ENCODE measurements at places on chromosomes 4 and X.

DNA sequence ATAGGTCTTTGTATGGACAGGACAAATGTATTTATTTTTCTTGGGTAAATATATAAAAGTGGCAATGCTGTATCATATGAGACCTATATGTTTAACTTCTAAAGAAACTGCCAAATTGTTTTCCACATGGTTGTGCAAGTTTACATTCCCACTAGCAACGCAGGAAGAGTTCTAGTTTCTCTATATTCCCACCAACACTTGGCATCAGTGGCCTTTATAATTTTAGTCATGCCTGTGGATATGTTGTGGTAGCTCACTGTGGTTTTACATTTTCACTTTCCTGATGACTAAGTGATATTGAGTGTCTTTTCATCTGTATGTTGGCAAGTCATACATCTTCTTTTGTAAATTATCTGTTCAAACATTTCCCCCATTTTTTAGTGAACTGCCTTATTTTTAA, 126.0 kb downstream of the EMCN start:
- DNase-seq: no peak

DNA sequence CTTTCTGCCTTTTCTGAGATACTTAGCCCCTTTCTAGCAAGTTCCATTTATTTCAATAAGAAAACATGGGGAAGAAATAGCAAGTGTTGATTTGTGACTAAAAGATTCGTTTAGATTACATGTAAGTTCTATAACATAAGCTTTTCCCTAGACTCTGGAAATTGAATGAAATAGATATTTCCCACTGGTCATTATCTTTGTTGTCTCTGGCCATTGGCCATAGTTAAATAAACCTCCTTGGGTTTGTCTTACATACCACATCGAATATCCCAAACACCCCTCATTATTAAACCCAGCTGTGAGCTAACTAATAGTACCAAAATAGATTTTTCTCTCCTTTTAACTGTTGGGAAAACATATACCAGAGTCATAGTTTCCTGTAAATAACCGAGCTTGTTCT, 534.8 kb downstream of the IQCM start:
- no peak for DNase-seq

- DNase-seq: no peak
These were observed 184.8 kb downstream of the RAB28 start for GRCh38 chr4:13299343-13299742.

- DNase-seq: no peak
These were observed 77.0 kb downstream of the GPC3 start for GRCh38 chrX:133908223-133908955.

DNA sequence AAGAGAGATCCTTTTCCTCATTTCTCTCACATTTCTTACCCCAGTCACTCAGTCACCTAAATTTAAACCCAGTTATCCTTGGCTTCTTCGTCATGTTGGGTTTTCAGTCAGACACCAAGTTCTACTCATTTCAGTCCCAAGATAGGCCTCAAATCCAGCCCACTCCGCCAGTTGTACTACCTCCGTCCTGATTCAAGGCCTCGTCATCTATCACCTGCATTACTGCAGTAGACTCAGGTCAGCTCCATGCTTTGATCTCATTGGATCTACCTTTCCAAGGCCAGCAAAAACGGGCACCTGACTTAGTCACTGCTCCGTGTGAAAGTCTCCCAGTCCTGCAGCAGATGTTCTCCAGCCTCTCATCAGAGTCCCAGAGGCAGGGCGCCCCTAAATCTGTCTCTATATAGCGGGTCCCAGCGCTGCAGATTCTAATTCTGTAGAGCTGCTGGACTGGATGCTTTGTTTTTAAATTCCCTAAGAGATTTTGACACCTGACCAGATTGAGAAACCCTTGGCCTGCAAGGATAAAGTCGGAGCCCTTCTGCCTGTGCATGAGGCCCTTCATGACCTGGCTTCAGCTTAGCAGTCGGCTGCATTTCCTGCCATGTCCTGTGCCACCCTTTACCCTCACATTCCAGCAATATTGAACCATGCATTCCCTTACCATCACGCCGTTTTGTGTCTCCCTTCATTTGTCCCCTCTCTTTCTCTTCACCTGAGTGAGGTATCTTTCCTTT, 53.7 kb downstream of the ZFX start:
- DNase-seq: no peak

DNA sequence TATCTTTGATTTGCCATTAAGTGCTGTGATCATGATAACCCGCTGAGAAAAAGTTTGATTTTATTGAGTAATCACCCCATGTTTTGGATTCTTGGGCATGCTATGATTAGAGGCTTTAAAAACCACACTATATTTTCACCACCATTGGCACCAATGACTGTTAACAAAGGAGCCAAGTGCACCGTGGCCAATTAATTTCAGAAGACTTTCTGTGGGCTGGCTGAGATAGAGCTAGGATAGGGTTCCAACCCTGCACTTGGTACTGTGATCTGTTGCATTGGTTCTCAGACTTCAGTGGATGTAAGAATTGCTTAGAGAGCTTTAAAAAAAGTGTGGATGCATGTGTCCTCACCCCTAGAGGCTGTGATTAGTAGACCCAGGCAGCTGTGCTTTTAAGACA, 32.4 kb downstream of the OCRL start:
- no peak for DNase-seq

DNA sequence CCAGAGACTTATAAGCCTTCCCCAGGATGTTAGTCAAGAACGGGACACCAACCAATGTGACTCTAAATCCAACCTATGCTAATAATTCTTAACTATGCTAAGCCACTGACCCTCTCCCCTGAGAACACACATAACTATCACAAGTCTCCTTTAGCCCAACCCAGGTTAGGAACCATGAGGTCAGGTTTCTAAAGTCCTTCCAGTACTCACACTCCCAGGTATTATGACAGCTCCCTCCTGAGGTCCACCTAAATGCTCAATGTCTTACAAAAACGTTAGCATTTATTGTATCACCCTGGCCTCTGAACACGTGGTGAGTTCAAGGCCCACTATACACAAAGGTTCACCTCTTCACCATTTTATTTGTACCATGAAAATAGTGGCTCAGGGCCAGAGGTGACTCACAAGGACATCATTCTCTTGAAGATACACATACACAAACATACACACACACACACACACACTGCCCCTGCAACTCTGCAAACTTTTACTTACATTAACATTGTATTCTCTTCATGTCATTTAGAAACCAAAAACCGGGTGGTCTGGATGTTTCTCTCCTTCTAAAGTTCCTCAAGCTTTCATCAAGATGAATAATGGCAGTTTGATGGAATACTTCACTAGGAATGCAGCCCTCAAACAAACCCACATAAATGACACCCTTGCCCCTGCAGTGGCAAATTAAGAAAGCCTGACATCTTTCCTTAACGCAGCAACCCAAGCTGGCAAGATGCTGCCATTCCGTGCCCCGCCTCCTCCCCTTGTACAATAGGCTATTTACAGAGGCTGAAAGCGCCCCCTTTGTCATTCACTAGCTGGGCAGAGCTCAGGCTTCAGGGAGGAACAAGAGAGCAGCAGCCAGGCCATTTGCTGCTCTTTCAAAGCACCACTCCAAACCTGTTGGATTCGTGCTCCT, 17.7 kb downstream of the ACSL1 start:
- no peak for DNase-seq

GRCh38 chr4:183399126-183399522, 45.3 kb upstream of the CDKN2AIP start:
- DNase-seq: no peak
